Cardiac muscle cell (in vitro differentiated cells and primary cell): ENCODE measurements at places on chromosomes 4 and X. TPM values are rescaled to one million over a fixed set of nuclear protein-coding genes. Genes with fewer than 3 reads are reported as not detected.

GRCh38 chr4:139419388-139419914 is 34.5 kb upstream of the RAB33B start:
- no peak overlapping the region for H3K27ac ChIP-seq
- no peaks in the 10 kb centered on the region for H3K4me1 ChIP-seq
- no peaks in the 10 kb centered on the region for H3K36me3 ChIP-seq
- H3K27me3 ChIP-seq, result no peaks in the 10 kb centered on the region
- no peak for DNase-seq

GRCh38 chr4:61918987-61919386 is 718.9 kb downstream of the ADGRL3 start:
- DNase-seq, result no peak
- H3K27me3 ChIP-seq, result peaks cover 33% of the 10 kb centered on the region
- no peaks in the 10 kb centered on the region for H3K4me1 ChIP-seq
- no peak overlapping the region for H3K27ac ChIP-seq
- H3K36me3 ChIP-seq, result no peaks in the 10 kb centered on the region

DNA sequence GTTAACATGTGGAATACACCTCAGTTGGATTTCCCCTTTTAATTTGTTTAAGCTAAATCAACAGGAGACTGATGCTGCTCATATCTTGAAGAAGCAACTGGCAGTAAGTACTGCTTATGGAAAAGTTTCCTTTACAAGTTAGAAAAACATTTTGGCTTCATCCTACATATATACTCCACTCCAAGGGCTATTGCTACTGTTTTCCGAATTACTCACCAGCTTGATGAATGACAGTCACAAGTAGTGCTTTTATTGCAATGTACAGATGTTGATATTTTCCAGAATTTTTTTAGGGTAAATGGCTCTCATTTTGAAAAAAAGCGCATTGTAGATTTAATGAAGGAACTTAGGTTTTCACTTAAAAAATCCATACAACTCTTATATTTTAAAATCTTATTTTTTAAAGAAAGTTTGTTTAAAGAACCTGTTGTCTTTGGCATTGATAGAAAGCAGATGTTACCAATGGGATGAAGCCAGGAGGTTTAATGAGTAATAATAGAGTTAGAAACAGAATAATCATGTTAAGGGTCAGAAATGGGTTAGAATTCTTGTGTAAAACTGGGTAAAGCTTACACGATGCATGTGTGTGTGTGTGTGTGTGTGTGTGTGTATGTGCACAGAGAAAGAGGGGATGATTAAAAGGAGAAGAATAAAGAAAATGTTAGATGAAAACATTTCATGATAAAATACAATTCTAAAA is 272.9 kb downstream of the CFAP299 start:
- H3K4me3 ChIP-seq, result no peak overlapping the region
- H3K27ac ChIP-seq, result no peak overlapping the region
- no peak for DNase-seq
- no peaks in the 10 kb centered on the region for H3K27me3 ChIP-seq

DNA sequence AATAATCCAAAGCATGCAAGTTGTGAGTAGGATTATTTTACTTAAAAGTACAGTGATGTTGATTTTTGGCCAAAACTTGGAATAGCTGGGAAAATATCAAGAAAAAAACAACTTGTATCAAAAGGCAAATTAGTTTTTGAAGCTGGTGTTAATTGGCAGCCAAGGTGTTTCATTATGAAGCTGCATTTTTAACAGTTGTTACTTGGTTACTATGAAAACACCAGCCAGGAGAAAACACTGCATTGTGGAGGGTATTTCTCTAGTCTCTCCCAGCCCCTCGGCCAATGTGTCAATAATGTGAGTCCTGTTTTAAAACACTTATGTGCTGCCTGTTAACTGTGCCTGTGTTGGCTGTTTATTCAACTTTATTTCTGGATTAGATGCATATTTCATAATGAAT is 733.4 kb downstream of the ADGRL3 start:
- no peaks in the 10 kb centered on the region for H3K4me1 ChIP-seq
- H3K27me3 ChIP-seq, result peaks cover 23% of the 10 kb centered on the region
- DNase-seq, result no peak
- H3K4me3 ChIP-seq, result no peak overlapping the region
- H3K27ac ChIP-seq, result no peak overlapping the region

GRCh38 chrX:97522307-97522706 is 638.6 kb downstream of the RPA4 start:
- H3K4me1 ChIP-seq, result no peaks in the 10 kb centered on the region
- H3K36me3 ChIP-seq, result no peaks in the 10 kb centered on the region
- no peak for DNase-seq
- no peaks in the 10 kb centered on the region for H3K27me3 ChIP-seq

DNA sequence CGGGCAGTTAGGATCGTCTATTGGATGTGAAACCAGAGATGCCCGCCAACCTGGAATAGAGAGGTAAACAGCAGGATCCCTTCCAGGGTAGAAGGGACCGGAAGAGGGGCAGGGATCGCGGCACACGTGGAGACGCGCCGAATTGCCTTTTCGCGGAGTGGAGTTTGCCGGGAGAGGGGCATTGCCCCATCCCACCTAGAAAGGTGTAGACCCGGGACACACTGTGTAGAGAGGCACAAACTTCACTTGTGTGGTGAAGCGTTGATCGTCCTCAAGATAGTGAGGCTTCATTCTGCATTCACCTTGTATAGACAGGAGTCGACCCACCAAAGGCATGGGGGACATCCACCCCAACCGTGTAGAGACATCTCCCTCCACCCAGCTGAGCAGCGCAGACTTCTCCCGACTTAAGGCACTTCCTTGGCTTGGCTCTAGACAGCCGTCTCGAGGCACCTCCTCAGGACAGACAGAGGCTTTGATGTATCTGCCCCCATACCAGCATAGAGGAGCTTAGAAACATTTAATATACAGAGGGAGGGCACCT is 410 bp downstream of the GNL3L start:
- DNase-seq, result no peak
- peak overlapping the region; percentile 76 for H3K4me3 ChIP-seq
- no peaks in the 10 kb centered on the region for H3K4me1 ChIP-seq
- H3K36me3 ChIP-seq, result no peaks in the 10 kb centered on the region
- H3K27me3 ChIP-seq, result no peaks in the 10 kb centered on the region

DNA sequence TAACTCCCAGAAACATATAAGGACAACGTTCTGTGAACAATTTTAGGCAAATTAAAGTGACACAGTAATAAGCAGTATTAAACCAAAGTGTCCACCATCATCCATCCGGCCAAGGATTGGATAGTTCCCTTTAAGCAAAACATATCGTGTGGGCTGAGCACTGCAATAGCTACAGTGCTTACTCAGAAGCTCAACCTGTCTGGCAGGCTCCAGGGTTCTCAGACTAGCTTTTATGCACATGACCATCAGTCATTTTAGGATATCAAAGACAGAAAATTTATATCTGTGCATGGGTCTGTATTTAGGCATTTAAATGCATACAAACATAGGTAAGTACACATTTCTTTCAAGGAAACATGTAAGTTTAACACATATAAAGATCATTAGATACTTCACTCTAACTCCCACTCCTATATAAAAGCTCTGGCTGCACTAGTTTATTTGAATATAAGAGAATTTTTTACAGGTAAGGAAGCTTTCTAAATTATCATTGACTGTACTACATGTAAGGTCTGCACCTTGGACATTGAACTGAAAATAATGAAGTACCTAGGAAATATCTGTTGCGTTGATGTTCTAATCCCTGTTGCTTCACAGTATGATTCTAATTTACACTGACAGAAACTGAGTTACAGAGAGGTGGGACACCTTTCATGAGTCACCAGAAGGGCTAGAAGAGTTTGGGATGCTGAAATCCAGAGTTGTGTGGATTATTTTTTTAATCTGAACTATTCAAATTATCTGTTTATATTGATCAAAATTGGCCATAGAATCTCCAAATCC is 67.6 kb downstream of the ELOVL6 start:
- DNase-seq, result no peak
- H3K36me3 ChIP-seq, result peaks cover 2% of the 10 kb centered on the region
- no peak overlapping the region for H3K27ac ChIP-seq
- H3K4me3 ChIP-seq, result no peak overlapping the region
- H3K27me3 ChIP-seq, result no peaks in the 10 kb centered on the region

- H3K4me3 ChIP-seq, result no peak overlapping the region
- peak overlapping the region; percentile 78 for H3K27ac ChIP-seq
- no peak for DNase-seq
- H3K27me3 ChIP-seq, result no peaks in the 10 kb centered on the region
- no peaks in the 10 kb centered on the region for H3K36me3 ChIP-seq
Observed at GRCh38 chr4:70992391-70992881, 1.0 kb upstream of the DCK start.

- no peaks in the 10 kb centered on the region for H3K4me1 ChIP-seq
- H3K36me3 ChIP-seq, result no peaks in the 10 kb centered on the region
- no peaks in the 10 kb centered on the region for H3K27me3 ChIP-seq
- H3K27ac ChIP-seq, result no peak overlapping the region
- H3K4me3 ChIP-seq, result no peak overlapping the region
- peak; percentile 45 for DNase-seq
Observed at GRCh38 chr4:22356987-22357596, 158.8 kb downstream of the ADGRA3 start.

Gene MAMLD1
- 0.48 and 0.87 TPM in 2 replicates for polyA plus RNA-seq

Gene GAGE2A
- polyA plus RNA-seq, result not detected in 2 replicates

Gene PLP1
- not detected in 2 replicates for polyA plus RNA-seq

Gene RAB41
- 0.26 TPM in 1 of 2 replicates, not detected in the other for polyA plus RNA-seq
